ENCODE measurements at places on chromosomes 6 and 20.

- DNase-seq: peak; percentile 91
Observed at GRCh38 chr6:148509800-148510581, 167.4 kb downstream of the SASH1 start.

- DNase-seq: no peak
Observed at GRCh38 chr20:25177890-25178321, 17.6 kb upstream of the ENTPD6 start.

DNA sequence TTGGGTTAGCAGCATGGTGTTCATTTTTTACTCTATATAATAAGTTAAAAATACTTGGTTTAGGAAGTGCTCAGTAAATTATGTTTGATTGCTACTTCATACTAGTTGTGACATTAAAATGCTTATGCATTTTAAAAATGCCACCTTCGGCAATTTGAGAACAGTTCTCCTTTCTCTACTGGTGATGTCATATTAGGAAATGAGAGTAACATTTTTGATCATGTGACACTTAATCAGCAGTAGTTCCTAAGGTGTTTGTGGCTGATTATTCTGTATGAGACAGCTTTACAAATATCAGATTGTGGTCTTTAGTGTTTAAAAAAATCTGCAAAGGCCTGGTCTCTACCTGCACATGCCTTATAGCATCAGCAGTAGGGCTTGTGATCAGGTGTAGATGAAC, 4.4 kb downstream of the GZF1 start:
- DNase-seq: no peak

DNA sequence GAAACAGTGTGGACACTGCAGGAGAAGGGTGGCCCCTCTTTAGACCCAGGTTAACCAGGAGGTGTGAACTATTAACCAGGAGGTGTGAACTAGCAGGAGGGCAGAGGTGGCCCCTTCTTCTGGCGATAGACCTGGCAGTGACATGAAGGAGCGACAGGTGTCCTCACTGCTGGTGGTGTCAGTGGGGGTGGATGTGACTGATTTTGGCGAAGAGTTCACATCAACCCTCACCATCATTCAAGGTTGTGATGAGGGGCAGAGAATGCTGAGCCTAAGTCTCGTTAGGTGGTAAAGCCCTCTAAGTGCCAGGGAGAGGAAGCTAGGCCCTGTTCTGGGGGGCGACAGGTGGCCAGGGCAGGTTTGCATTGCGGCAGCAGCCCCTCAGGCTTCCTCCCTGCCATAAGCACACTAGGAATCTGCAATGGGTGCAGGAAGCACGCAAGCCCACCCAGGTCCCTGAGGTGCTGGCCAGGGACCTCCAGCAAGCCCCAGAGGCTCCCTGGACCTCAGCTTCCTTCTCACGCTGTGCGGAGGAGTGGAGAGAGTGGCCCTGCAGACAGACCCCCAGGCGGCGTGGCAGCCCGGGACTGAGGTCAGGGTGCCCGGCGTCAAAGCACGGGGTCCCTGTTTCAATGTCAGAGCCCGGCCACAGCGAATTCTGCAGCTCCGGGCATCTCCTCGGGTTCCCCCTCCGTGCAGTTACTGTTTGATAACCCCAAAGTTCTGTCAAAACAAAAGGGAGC, 13.7 kb downstream of the NPEPL1 start:
- DNase-seq: no peak

- no peak for DNase-seq
Observed at GRCh38 chr20:44615169-44615791, 32.9 kb downstream of the PKIG start.

DNA sequence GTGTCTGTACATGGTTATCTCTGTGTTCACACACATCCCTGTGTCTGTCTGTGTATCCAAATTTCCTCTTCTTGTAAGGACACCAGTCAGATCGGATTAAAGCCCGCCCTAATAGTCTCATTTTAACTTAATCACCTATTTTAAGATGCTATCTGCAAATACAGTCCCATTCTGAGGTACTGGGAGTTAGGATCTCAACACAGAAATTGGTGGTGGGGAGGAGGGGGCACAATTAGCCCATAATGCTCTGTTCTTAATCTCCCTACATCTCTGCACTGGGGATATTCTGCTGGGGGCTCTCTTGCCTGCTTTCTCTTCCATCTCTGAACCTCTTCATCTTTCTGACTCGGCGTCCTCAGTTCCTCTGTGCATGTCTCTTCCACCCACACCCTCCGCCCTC, 320.7 kb downstream of the CDC5L start:
- DNase-seq: no peak

GRCh38 chr6:134934793-134935485, 15.0 kb downstream of the ALDH8A1 start:
- DNase-seq: peak; percentile 35

GRCh38 chr6:42177514-42178364, 4.6 kb downstream of the GUCA1A start:
- DNase-seq: peak; percentile 83

- no peak for DNase-seq
Observed at GRCh38 chr6:167236239-167236571, 54.9 kb upstream of the UNC93A start.

DNA sequence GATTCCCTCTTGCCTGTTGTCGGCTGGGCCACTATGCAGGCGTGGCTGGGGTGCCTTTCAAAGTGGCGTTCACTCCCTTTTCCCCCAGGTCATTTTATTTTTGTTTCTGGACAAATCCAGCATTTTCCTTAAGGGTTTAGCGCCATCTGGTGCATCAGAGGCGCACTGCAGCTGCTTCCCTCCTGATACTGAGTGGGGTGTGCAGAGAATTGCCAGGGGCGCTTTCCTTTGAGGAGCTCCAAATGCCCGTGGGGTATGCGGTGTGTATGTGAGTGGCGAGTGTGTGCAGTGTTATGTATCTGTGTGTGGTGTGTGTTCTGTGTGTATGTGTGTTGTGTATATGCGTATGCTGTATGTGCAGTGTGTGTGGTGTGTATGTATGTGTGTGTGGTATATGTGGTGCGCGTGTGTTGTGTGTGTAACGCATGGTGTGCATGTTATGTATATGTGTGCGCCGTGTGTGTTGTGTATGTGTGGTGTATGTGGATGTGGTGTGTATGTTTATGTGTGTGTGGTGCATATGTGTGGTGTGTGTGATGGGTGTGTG, 100.1 kb upstream of the AGPAT4 start:
- DNase-seq: peak; percentile 93

- DNase-seq: no peak
Observed at GRCh38 chr6:160337301-160337700, 10.9 kb upstream of the SLC22A3 start.

GRCh38 chr6:156564807-156565149, 212.4 kb upstream of the ARID1B start:
- DNase-seq: no peak

DNA sequence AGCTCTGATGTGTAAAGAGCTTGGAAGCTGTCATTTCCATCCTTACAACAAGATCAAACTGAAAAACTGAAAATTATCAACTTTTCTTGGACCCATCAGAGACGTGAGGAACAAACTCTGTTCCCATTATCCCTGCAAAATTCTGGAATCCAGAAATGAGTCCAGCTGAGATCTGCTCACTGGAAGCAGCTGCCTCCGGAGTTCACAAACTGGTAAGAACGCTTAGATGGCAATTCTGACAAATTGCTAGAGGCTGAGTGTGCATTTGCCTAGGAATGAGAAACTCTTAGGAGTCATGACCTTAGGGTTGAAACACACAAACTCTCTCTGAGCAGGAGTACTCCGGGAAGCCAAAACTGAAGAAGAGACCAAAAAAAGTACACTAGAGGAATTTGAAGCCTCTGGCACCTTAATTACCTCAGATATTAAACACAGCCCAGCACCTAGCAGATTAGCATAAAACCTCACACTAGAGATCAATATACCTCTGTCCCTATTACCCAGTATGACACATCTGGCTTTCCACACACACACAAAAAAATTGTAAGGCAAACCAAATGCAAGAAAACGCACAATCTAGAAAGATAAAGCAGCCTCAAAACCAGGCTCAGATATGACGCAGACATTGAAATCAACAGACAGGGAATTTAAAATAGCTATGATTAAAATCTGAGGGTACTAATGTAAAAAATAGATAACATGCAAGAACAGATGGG, 233.5 kb upstream of the SGK1 start:
- DNase-seq: no peak

DNA sequence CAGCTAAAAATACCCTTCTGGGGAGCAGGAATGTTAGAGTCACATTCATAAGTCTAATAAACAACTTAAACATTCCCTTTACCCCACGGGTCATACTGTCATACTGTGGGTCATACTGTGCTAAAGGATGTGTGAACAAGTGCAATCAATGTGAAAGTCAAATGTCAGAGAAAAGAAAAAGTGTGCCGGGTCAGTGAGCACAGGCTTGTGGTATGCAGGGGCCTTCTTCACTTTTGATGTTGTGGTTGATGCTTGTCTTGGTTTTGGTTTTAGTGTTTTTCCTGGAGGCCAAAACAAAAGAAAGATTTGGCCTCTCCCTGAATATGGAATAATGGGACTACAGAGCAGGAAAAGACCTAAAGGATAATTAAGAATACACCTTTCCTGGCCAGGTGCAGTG, 267.9 kb upstream of the PLN start:
- no peak for DNase-seq

DNA sequence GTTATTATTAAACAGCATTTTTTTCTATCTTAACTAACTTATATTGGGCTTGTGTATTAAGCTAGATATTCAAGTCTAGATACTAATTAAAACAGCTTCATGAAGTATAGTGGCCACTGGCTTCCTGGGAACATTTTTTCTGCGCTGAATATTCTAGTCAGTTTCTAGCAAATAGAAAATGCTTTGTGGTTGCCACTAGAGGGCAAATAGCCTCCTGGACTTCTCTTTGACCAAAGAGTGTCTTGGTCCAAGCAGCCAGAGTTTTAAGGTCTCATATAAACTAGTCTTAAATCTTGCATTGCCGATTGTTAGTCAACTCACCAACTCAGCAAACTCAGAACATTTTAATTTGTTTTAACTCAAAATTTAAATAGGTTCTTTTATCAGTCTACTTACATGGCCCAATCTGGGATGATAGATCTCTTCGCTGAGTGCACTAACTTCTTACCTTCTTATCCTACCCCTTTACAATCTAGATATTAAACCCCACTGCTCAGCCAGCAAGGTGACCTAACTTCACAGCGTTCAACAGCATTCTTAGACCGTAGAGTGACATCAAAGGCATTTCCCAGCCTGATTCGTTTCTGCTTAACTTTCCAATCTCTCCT, 24.6 kb upstream of the ID4 start:
- no peak for DNase-seq

- DNase-seq: no peak
Observed at GRCh38 chr6:135465903-135466302, 31.6 kb downstream of the AHI1 start.

GRCh38 chr6:20092071-20092566, 120.2 kb downstream of the MBOAT1 start:
- peak; percentile 77 for DNase-seq

DNA sequence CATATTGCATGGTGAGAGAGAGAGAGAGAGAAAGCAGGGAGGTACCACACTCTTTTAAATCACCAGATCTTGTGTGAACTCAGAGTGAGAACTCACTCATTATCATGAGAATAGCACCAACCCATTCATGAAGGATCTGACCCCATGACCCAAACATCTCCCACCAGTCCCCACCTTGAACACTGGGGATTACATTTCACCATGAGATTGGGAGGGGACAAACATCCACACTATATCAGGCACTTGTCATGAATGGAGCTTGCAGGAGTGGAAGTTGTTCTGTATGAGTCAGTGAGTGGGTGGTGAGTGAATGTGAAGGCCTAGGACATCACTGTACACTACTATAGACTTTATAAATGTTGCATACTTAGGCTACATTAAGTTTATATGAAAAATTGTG, 47.7 kb upstream of the RNF182 start:
- DNase-seq: no peak

Measured in spinal cord (tissue), 10 donors.